ENCODE measurements at places on chromosomes 11 and 22.
A peak's percentile ranks its signal among the peaks of the same experiment; 100 is the strongest.

- DNase-seq: no peak
Measured at GRCh38 chr11:69265210-69265609, 28.7 kb upstream of the MYEOV start.

DNA sequence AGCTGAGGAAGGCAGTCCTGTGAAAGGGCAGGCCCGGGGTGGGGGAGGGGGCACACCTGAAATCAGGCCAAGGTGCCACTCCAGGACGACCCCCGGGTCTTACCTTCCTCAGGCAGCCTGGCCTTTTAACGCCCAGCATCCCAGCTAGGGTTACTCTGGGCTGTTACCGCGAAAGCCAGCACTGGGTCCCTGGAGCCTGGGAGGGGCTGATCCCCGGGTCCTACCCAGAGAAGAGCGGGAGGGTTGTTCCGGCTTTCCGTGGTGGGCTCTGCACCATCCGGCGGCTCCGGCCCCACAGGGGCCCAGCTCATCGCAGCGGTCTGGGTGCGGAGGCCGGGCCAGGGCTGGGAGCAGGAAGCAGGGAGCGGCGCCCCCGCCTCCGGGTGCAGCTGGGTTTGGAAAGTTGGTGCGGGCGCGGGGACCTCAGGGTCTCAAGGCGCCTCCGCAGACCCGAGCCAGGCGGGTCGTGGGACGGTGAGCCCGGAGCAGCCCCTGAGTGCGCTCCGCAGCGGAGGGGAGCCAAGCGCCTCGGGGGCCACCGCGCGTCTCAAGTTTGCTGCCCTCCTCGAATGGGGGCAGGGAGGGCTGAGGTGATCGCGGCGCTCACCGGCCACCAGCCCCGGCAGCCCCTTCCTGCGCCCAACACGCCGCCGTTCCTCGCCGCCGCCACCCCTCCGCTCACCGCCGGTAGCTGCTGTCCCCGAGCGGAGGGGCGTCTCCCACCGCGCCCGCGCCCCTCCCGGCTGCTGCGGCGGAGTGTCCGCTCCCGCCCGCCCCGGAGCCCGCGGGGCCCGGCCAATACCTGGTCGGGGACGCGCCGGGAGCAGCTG lies 831 bp downstream of the CHST1 start:
- DNase-seq: no peak

DNA sequence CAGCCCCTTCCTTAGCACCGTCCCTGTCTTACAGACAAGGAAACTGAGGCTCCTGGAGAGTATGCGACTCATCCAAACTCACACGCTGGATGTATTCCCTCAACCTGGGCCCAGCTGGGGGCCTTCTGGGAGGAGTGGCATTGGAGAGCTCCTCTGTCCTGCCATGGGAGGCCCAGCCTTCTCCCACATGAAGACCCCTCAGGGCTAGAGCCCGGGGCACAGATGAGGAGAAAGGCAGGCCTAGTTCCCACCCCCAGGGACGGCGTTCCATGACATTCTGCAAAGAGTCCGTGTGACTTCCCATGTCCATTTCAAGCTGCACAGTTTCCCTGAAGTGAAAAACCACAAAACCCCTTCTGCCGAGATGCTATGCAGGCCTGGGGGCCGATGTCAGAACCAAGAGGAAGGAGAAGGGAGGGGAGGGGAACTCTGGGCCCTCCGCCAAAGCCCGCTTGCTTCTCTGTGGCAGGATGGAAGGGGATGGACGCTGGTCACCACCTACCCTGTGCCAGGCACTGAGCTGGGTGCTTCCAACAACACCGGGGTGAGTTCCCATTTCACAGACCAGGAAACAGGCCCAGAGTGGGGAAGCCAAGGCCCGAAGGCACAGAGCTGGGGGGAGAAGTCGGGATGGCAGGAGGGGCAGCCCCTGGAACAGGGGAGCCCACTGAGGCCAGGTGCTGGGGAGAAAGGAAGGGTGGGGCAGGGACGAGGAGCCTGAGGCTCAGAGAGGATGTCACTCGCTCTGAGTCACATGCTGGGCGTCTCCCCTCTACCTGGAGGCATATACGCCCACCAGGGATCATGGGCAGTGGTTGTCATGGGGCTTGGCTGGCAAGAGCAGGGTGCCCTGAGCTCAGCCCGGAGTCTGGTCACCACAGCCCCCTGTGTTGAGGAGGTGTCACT lies 15.7 kb downstream of the RAC2 start:
- DNase-seq: no peak

DNA sequence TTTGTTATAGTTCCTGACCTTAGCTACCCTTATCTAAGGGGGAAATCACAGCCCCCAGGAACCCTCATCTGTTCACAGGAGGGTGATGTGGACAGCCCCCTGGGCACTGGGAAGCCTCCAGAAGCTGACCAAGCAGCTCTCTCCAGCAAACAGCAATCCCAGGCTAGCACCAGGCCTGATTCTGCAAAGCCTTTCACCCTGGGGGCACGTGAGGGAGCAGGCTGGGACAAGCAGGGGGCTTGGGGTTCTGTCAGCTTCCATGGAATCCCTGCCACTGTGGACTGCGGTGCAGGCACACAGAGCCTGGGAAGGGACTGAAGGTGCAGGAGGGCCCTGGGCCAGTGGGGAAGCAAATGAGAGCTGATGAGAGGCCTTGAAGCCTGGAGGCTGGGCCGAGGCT lies 2.1 kb downstream of the PGAP2 start:
- no peak for DNase-seq

- no peak for DNase-seq
Measured at GRCh38 chr11:8138526-8138925, 30.3 kb downstream of the RIC3 start.

GRCh38 chr11:14388352-14388751 lies 29.4 kb upstream of the RRAS2 start:
- no peak for DNase-seq

DNA sequence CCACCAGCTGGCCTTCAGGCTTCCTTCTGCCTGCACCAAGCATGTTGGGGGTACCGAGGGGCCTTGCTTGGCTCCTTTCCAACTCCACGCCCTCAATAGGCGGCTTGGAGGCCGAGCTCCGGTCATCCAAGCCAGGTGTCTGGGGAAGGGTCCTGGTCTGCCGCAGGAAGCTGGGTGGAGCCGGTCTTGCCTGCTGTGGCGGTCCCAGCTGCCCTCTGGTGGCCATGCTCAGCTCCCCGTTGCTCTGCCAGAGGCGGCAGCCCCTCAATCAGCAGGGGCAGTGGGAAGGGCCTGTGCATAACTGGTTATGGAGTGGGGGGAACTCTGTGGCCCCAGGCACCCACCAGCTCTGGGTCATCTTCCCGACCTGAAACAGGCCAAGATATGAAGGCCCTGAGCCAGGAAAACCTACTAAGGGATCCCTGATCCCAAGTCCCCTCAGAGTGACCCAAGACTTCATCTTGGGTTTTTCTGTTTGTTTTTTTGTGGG lies 3.2 kb downstream of the ARVCF start:
- DNase-seq: no peak

GRCh38 chr22:38724926-38725571 lies 19.3 kb downstream of the GTPBP1 start:
- peak; percentile 16 for DNase-seq

DNA sequence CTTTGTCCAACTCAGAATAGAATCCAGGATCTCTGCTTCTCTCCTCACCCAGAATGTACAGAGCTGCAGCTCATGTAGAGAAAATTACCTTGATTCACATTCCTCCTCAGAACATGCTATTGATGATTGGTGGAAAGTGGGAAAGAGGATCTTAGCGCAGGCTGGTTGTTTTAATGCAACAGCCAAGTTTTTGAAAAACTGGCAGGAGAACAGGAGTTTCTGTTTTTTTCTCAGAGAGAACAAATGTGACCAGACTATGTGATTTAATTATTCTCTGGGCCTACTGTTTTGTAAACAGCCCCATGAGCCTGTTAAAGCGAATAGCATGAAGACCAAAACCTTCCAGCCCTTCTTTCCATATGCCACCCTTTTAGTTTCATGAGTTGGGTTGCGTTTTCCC lies 19.1 kb upstream of the IL18BP start:
- DNase-seq: no peak

DNA sequence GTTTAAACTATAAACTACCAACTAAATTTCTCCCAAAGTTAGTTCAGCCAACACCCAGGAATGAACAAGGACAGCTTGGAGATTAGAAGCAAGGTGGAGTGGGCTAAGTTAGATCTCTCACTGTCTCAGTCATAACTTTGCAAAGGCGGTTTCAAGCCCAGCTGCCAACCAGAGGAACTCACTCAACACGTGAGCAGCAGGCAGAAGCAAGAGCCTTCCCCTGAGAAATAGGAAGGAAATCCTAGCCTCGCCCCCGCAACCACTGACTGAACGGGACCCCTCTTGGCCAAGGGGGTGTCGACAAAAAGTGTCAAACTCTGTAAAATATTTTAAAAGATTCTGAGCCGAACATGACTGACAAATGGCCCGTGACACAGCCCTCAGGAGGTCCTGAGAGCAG lies 4.4 kb upstream of the KRTAP5-9 start:
- no peak for DNase-seq

- no peak for DNase-seq
Measured at GRCh38 chr11:69049490-69049867, 747 bp downstream of the TPCN2 start.

GRCh38 chr11:71207563-71207962 lies 44.8 kb downstream of the SHANK2 start:
- DNase-seq: no peak

DNA sequence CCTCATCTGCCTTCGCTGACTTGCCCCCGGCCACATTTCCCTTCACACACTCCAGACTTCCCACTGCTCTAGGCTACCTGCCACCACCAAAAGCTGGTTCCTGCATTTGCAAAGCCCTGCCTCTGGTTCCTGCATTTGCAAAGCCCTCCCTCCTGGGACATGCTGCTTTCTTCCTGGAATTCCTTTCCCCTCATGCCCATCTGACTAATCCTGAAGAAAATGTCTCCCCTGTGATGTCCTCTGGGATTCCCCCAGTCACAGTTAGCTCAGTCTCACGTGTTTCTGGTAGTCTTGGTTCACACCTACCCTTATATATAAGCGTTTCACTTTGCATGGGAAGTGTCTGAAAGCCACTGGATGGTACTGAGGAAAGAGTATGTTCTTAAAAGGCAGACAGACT lies 206.9 kb downstream of the DBX1 start:
- DNase-seq: no peak

DNA sequence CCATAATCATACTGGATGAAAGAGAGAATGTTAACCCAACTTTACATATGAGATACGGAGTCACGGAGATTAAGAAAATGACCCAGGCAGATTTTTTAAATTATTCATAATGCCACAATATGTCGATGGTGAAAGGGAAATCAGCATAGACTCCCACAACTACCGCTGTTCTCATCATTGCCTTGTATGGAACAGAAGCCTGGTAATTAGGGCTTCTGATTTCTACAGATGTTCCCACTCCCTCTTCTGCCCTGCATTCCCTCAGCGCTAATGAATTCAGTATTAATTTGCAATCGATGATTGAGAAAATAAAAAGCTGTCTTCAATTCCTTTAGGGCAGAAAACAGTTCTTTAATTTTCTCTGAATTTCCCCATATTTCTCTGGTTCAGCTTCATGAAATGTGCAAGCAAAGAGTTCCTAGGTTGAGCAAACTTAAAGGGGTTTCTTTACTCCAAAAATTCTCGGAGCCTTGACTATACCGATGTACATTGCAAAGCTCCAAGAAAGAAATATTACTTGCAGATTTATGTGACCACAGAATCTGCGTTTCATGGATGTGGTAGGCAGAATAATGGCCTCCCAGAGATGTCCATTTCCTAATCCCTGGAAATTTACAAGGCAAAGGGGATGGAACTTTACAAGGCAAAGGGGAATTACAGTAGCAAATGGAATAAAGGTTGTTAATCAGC lies 134.9 kb upstream of the ZC3H12C start:
- no peak for DNase-seq

GRCh38 chr11:28738549-28738948 lies 630.4 kb downstream of the METTL15 start:
- no peak for DNase-seq

DNA sequence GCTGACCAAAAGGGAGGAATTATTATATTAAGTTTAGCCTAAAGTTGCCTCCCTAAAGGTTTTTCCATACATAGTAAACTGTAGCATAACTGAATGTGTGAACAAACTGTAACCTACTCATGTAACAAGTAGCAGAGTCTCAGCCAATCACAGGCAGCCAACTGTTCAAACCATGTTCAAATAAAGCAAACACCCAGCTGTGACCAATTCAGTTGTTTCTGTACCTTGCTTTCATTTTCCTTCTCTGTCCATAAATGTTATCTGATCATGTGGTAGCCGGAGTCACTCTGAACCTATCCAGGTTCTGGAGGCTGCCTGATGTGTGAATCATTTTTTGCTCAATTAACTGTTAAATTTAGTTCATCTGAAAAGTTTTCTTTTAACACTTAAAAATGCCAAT lies 373.5 kb downstream of the GUCY1A2 start:
- DNase-seq: no peak

DNA sequence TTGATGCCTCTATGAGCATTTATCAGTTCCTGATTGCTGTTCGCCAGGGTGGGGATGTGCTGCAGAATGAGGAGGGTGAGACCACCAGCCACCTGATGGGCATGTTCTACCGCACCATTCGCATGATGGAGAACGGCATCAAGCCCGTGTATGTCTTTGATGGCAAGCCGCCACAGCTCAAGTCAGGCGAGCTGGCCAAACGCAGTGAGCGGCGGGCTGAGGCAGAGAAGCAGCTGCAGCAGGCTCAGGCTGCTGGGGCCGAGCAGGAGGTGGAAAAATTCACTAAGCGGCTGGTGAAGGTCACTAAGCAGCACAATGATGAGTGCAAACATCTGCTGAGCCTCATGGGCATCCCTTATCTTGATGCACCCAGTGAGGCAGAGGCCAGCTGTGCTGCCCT lies 2.7 kb downstream of the FEN1 start:
- DNase-seq: no peak

DNA sequence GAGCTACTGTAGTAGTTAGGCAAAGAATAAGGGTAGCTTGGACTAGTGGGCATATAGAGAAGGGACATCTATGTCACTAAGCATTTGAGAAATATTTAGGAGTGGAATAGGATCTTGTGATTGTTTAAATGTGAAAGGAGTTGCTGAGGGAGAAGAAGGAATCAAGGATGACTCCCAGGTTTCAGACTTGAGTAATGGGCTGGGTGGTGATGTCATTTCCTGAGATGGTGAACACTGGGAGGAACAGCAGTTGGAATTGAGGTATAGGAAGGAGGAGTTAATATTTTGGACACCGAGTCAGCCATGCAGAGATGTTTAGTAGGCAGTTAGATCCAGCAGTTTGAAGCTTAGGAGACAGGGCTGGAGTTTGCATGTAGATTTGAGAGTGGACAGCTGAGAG lies 40.1 kb downstream of the REXO2 start:
- no peak for DNase-seq

- no peak for DNase-seq
Measured at GRCh38 chr22:40345815-40346184, 500 bp upstream of the ADSL start.

GRCh38 chr11:121105063-121105480 lies 4.0 kb downstream of the TECTA start:
- DNase-seq: no peak

DNA sequence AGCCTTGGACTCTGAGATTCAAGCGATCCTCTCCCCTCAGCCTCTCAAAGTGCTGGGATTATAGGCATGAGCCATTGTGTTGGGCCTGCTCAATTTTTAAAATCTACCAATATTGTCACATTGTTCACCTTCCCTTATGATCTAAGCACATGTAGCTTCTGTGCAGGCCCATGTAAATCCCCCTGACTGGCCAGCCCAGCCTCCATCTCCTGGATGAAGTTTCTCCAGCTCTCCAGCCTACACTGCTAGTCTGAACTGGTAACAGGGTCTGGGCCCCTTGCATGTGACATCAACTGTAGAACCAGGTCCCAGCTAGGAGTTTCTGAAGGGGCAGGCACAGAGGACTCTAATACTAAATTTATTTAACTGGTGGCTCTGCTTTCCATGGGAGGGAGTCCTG lies 32.8 kb upstream of the YPEL1 start:
- no peak for DNase-seq

GRCh38 chr11:14022251-14022650 lies 59.7 kb downstream of the SPON1 start:
- DNase-seq: no peak

- DNase-seq: no peak
Measured at GRCh38 chr11:79925570-79925969, 484.7 kb upstream of the TENM4 start.
